ENCODE measurements at places on chromosomes 2 and 18. TPM values are rescaled to one million over a fixed set of nuclear protein-coding genes. Genes with fewer than 3 reads are reported as not detected.

DNA sequence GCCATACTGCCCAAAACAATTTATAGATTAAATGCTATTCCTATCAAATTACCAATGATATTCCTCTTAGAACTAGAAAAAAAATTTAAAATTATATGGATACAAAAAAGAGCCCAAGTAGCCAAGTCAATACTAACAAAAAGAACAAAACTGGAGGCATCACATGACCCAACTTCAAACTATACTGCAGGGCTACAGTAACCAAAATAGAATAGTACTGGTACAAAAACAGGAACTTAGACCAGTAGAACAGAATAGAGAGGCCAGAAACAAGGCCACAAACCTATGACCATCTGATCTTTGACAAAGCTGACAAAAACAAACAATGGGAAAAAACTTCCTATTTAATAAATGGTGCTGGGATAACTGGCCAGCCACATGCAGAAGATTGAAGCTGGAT is 86.1 kb upstream of the KYNU start:
- no peak for DNase-seq
- H3K36me3 ChIP-seq: no peaks in the 10 kb centered on the region

Gene TRIM43
- not detected for total RNA-seq

DNA sequence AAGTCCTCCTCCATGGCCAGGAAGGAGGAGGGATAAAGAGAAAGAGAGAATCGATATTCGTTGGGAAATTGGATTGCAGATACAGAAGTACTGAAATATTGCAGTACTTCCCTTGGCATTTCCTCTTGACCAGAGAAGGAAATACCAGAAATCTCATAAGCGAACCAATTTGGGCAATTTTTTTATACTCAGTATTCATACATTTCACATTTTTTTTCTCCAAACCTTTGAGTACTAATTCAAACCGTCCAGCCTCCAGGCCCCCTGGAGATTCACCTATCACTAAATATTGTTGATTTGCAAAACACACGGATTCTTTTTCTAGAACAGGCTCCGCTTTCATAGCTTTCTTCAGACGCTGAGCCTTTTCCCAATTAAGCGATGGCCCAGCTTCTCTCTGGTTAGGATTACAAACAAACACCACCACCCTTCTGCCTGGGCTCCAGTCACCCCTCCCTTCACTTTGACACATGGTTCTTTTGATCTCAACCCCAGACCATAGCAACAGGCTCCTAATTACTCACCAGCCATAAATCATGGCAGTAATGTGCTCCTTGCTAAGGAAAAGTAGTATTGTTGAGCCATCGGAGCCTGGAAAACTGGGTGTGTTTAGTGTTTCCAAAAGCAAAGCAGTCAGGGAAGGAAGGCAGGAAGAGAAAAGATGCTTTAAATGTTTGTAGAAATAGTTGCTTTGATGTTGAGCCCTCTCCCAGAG is 138.4 kb upstream of the CCDC68 start:
- DNase-seq: no peak
- H3K27ac ChIP-seq: no peak overlapping the region
- no peaks in the 10 kb centered on the region for H3K27me3 ChIP-seq

DNA sequence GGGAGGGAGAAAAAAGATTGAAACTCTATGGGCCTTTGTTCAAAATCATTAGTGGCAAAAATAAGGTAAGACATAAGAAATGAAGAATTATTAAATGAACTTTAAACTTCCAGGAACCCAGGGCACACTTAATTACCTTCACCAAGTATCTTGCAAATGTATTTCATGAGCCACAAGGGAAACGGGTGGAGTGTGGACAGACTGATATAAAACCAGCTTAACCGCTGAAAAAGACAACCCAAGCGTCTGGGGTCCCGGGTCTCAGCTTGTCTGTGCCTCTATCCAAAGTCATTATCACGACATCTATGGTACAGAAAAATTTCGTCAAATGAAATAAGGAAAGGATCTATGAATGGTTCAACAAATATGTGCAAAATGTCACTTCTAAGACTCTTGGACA is 13.9 kb upstream of the MBOAT2 start:
- no peak for DNase-seq
- no peak overlapping the region for H3K4me3 ChIP-seq
- H3K4me1 ChIP-seq: no peaks in the 10 kb centered on the region
- H3K36me3 ChIP-seq: no peaks in the 10 kb centered on the region
- no peaks in the 10 kb centered on the region for H3K27me3 ChIP-seq

DNA sequence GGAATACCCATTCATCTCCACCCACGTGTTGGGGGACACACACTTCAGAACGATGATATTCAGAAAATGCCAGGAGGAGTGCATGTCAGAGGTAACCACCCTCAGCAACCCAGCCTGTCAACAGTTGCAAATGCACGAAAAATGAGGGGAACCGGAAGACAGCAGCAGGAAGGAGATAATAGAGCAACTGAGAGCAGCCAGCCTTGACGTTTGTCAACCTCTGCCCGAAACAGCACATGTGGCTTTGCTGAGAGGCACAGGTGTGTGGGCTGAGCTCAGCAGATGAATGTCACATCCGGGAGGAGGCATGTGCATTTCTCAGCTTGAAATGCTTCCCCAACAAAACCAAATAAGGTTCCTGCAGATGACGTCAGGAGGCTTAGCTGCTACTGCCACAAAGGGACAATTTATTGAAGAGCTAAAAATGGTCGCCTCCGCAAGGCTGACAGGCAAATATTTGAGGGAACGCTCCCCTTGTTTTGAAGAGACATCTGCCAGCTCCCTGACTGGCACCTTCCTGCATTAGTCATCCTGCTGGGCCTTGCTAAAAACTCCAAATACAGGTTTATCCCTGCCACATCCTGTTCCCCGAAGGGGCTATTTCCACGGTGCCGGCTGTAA is 419.0 kb downstream of the NBAS start:
- no peak overlapping the region for H3K4me3 ChIP-seq
- DNase-seq: no peak
- no peak overlapping the region for H3K27ac ChIP-seq
- H3K27me3 ChIP-seq: no peaks in the 10 kb centered on the region

Gene ADD2
- total RNA-seq: 2.9 TPM

GRCh38 chr2:237541243-237541642 is 25.1 kb upstream of the PRLH start:
- H3K27me3 ChIP-seq: no peaks in the 10 kb centered on the region
- no peak overlapping the region for H3K27ac ChIP-seq
- H3K4me3 ChIP-seq: no peak overlapping the region
- H3K4me1 ChIP-seq: peaks cover 23% of the 10 kb centered on the region
- no peaks in the 10 kb centered on the region for H3K36me3 ChIP-seq
- DNase-seq: no peak

Gene GLI2
- total RNA-seq: 1.0 TPM

Gene GRP
- total RNA-seq: not detected

GRCh38 chr18:51852681-51853080 is 487.3 kb upstream of the DCC start:
- no peak overlapping the region for H3K27ac ChIP-seq
- H3K4me1 ChIP-seq: no peaks in the 10 kb centered on the region
- no peak for DNase-seq
- no peak overlapping the region for H3K4me3 ChIP-seq
- no peaks in the 10 kb centered on the region for H3K36me3 ChIP-seq
- H3K27me3 ChIP-seq: no peaks in the 10 kb centered on the region

DNA sequence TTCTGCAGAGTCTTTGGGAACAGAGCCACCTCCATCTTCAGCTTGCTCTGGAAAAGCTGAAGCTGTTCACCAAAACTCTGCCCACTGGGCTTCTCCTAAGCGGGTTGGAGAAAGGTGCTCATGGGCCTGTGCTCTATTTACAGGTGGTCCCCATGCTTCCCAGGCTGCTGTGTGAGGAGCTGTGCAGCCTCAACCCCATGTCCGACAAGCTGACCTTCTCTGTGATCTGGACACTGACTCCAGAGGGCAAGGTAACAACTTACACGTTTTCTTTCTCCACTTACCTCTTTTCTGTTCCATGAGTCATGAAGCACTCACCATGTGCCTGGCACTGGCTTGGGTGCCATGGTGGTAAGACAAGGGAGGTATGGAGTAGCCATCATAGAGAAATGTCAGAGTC is 129.5 kb upstream of the ALPP start:
- no peaks in the 10 kb centered on the region for H3K36me3 ChIP-seq
- no peak overlapping the region for H3K4me3 ChIP-seq
- H3K27me3 ChIP-seq: no peaks in the 10 kb centered on the region
- DNase-seq: no peak

Gene KCNG2
- not detected for total RNA-seq

Gene PLCL1
- total RNA-seq: 108 TPM

DNA sequence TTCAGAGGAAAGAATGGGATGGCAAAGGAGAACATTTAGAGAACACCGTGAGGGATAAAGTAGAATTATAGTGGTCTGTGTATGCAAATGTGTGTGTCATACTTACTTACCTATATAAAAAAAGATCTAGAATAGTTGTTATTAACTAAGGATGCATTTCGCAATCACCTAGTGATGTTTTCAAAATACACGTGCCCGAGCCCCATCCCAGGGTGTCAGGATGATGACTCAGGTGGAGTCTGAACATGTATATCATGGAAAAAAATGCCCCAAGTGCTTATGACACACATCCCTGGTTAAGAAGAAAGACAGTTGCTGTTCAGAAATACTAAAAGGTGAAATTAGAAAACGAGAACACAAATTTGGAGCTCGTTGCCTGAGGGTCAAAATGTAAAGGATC is 109.0 kb downstream of the CERS6 start:
- no peaks in the 10 kb centered on the region for H3K27me3 ChIP-seq
- no peak overlapping the region for H3K4me3 ChIP-seq
- H3K36me3 ChIP-seq: no peaks in the 10 kb centered on the region
- DNase-seq: no peak

Gene HAT1
- 37.3 TPM for total RNA-seq

DNA sequence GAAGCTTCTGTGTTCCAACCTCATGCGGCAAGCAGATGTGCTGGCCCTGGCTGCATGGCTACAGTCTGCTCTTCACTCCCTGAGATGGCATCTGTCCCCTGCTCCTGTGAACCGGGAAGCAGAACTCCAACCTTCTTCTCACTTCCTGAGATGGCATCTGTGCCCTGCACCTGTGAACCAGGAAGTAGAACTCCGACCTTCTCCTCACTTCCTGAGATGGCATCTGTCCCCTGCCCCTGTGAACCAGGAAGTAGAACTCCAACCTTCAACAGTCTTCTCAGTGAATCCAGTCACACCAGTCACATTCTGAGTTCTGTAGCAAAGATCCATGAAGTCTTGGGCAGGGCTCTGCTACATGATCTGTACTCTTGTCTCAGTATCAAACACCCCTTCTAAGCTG is 887.2 kb upstream of the KLHL29 start:
- no peaks in the 10 kb centered on the region for H3K36me3 ChIP-seq
- H3K27me3 ChIP-seq: no peaks in the 10 kb centered on the region
- no peak overlapping the region for H3K4me3 ChIP-seq
- H3K27ac ChIP-seq: no peak overlapping the region
- peaks cover 17% of the 10 kb centered on the region for H3K4me1 ChIP-seq
- DNase-seq: no peak

Gene GAREM2
- 1.6 TPM for total RNA-seq

GRCh38 chr2:64062840-64063239 is 43.6 kb upstream of the VPS54 start:
- H3K4me1 ChIP-seq: peaks cover 5% of the 10 kb centered on the region
- H3K27ac ChIP-seq: no peak overlapping the region
- H3K27me3 ChIP-seq: no peaks in the 10 kb centered on the region
- no peaks in the 10 kb centered on the region for H3K36me3 ChIP-seq

- no peak overlapping the region for H3K4me3 ChIP-seq
- H3K27ac ChIP-seq: no peak overlapping the region
- H3K36me3 ChIP-seq: no peaks in the 10 kb centered on the region
- DNase-seq: no peak
Observed at GRCh38 chr18:63293935-63294334, 25.6 kb downstream of the BCL2 start.

DNA sequence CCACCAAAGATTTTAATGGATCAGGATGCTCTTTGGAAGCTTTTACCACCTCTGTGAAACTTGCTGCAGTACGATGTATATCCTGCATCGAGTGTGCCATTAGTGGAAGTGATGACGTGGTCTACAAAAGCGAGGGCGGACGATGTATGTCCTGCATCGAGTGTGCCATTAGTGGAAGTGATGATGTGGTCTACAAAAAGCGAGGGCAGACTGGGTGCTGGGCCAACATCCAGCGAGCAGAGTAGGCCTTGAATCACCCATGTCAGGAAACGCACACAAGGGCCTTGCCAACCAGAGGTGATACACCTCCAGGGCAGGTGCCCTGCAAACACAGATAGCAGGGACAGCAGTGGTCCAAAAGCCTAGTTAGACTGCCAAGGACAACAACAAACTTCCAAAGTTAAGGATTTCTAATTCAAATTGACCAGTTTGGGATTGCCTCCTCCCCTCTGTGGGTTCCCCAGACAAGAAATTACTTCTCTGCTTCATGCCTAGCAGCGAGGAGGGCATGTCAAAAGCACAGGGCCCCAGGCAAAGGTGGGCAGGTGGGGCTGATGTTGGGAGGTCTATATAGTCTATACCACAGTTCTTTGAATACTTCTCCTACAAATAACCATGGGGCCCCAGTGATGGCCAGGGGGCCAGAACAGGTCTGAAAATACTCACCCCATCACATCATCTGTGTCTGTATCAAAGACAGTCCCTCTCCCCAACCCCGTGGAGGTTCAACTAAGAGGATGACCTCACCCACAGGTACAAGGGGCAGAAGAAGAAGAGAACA is 70.2 kb downstream of the ADD2 start:
- H3K4me1 ChIP-seq: no peaks in the 10 kb centered on the region
- H3K27ac ChIP-seq: no peak overlapping the region
- H3K27me3 ChIP-seq: no peaks in the 10 kb centered on the region
- no peaks in the 10 kb centered on the region for H3K36me3 ChIP-seq
- DNase-seq: no peak

Gene PTCD3
- total RNA-seq: 117 TPM

GRCh38 chr2:205732314-205732713 is 50.0 kb downstream of the NRP2 start:
- H3K27me3 ChIP-seq: no peaks in the 10 kb centered on the region
- DNase-seq: no peak
- H3K4me3 ChIP-seq: no peak overlapping the region
- H3K36me3 ChIP-seq: no peaks in the 10 kb centered on the region

Gene TMEM18
- total RNA-seq: 12.1 TPM

Gene SNRNP27
- 53.5 TPM for total RNA-seq

DNA sequence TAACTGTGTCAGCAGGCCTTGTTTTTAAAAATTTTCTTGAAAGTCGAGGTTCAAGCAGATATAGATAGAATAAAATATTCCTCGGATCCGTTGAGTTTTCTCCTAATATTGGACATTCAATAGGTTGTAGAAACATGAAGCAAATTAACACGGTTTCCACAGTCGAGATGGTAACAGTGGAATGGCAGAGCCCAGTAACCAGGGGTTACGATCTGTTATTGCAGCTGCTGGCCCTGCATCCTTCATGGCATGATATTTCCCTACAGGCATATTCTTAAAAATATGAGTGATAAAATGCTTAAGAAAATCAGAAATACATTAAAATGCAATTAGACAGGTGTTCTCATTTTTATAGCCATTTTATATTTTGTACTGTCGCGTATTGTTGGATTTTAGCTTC is 117.6 kb downstream of the SNTG2 start:
- H3K36me3 ChIP-seq: no peaks in the 10 kb centered on the region
- no peak for DNase-seq
- H3K27me3 ChIP-seq: no peaks in the 10 kb centered on the region
- no peaks in the 10 kb centered on the region for H3K4me1 ChIP-seq
- H3K27ac ChIP-seq: no peak overlapping the region

Gene UGT1A10
- total RNA-seq: not detected
